Breast epithelium (tissue), 4 donors: ENCODE measurements at places on chromosomes 2 and 18.

- no peaks in the 10 kb centered on the region for H3K36me3 ChIP-seq
- H3K4me3 ChIP-seq: no peak overlapping the region
- no peaks in the 10 kb centered on the region for H3K27me3 ChIP-seq
- H3K27ac ChIP-seq: no peak overlapping the region
- DNase-seq: no peak
- no peaks in the 10 kb centered on the region for H3K4me1 ChIP-seq
These were observed 194.2 kb downstream of the ACKR3 start for GRCh38 chr2:236763857-236764256.

DNA sequence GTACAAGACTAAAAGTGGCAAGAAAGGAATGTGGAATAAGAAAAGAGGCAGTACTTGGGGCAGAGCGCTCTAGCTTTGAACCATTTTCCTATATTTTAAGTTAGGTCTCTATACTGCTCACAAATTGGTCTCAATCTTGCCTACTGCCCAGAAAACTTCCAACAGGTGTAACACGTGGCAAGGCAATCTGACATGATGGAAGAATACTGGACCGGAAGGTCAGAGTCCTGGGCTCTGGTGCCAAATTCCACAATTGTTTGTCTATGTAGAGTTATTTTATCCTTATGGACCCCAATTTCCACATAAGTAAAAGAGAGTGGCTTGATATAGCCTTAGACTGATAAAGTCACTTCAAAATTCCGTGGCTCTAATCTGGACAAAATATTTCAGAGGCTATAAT is 28.9 kb downstream of the NHEJ1 start:
- H3K27ac ChIP-seq: no peak overlapping the region
- no peak overlapping the region for H3K4me3 ChIP-seq
- H3K36me3 ChIP-seq: no peaks in the 10 kb centered on the region
- no peaks in the 10 kb centered on the region for H3K27me3 ChIP-seq
- no peak for DNase-seq
- no peaks in the 10 kb centered on the region for H3K4me1 ChIP-seq

DNA sequence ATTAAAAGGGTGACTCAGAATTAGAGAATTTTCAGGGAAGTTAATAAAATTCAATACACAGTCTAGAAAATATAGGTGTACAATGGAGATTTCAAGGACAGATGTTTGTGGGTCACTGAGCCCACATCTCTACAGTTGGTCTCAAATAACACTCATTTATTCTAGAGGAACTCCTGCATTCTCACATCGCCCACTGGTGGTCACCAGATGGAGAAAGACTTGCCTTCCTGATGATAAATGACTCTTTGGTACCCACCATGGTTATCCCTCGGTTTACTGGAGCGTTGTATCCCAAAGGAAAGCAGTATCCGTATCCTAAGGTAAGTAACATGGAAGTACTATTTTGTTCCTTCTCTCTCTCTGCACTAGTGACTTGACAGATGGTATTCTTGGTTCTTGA is 1297.1 kb downstream of the DPP10 start:
- H3K27ac ChIP-seq: no peak overlapping the region
- H3K4me1 ChIP-seq: no peaks in the 10 kb centered on the region
- no peaks in the 10 kb centered on the region for H3K36me3 ChIP-seq
- H3K27me3 ChIP-seq: no peaks in the 10 kb centered on the region

- DNase-seq: no peak
- H3K27me3 ChIP-seq: no peaks in the 10 kb centered on the region
- H3K36me3 ChIP-seq: no peaks in the 10 kb centered on the region
- peaks cover 5% of the 10 kb centered on the region for H3K4me1 ChIP-seq
- no peak overlapping the region for H3K4me3 ChIP-seq
- H3K27ac ChIP-seq: no peak overlapping the region
These were observed 5.1 kb upstream of the MALT1 start for GRCh38 chr18:58666176-58666575.

- H3K36me3 ChIP-seq: no peaks in the 10 kb centered on the region
- no peak overlapping the region for H3K4me3 ChIP-seq
- no peaks in the 10 kb centered on the region for H3K4me1 ChIP-seq
- no peak overlapping the region for H3K27ac ChIP-seq
- no peak for DNase-seq
- H3K27me3 ChIP-seq: no peaks in the 10 kb centered on the region
These were observed 191.7 kb upstream of the ALKAL2 start for GRCh38 chr2:479490-480176.

GRCh38 chr18:5388896-5389295 is 93.4 kb upstream of the ZBTB14 start:
- no peak overlapping the region for H3K4me3 ChIP-seq
- no peaks in the 10 kb centered on the region for H3K27me3 ChIP-seq
- no peak for DNase-seq
- no peaks in the 10 kb centered on the region for H3K4me1 ChIP-seq
- no peaks in the 10 kb centered on the region for H3K36me3 ChIP-seq

GRCh38 chr2:163417596-163418337 is 318.0 kb downstream of the FIGN start:
- no peak overlapping the region for H3K27ac ChIP-seq
- no peak for DNase-seq
- H3K36me3 ChIP-seq: no peaks in the 10 kb centered on the region
- no peak overlapping the region for H3K4me3 ChIP-seq
- H3K27me3 ChIP-seq: no peaks in the 10 kb centered on the region
- H3K4me1 ChIP-seq: no peaks in the 10 kb centered on the region

DNA sequence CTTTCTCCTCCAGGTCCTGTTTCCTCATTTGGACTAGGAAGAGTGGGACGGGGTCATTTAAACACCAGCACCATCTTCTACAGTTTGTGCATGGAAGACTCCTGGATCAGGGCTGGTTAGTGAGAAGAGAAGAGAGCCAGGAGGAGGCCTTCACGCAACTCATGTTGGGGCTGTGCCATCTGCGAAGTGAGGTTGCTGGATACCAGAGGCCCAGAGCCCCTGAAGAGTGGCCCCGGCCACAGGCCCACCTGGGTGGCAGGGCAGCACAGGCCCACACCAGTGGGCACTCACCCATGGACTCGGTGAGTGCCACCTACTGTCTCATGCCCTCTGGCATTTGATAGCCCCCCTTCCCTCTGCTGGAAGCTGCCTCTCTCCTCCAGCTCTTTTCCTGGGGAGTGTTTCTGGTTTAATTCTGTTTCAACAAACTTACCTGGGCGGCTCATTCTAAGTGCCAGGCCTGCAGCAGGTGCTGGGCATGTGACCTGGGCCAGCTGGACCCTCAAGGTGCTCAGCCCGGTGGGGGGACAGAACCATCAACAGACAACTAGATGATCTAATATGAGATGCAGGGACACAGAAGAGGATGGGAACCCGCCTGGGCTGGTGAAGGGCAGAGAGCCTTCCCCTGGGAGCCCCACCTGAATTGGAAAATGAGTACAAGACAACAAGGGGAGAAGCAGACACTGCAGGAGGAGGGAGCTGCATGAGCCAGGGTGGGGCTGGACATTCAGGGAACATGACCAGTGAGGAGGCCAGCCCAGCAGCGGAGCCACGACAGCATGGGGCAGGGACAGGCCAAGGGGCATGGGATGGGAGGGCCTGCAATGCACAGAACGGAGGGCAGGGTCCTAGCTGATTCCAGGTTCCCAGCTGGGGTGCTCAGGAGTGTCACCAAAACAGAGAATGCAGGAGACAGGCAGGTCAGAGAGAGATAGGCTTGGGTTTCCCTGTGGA is 70.6 kb downstream of the MARCO start:
- DNase-seq: no peak
- no peak overlapping the region for H3K4me3 ChIP-seq
- peaks cover 21% of the 10 kb centered on the region for H3K27me3 ChIP-seq
- no peak overlapping the region for H3K27ac ChIP-seq
- no peaks in the 10 kb centered on the region for H3K36me3 ChIP-seq
- H3K4me1 ChIP-seq: no peaks in the 10 kb centered on the region

- H3K27me3 ChIP-seq: no peaks in the 10 kb centered on the region
- no peak overlapping the region for H3K27ac ChIP-seq
- H3K4me3 ChIP-seq: no peak overlapping the region
These were observed 24.9 kb downstream of the CAPN14 start for GRCh38 chr2:31192396-31192795.

GRCh38 chr2:70448041-70448440 is 105.6 kb downstream of the TGFA start:
- H3K4me1 ChIP-seq: no peaks in the 10 kb centered on the region
- no peak for DNase-seq
- H3K27ac ChIP-seq: no peak overlapping the region
- no peak overlapping the region for H3K4me3 ChIP-seq
- H3K36me3 ChIP-seq: no peaks in the 10 kb centered on the region

- no peaks in the 10 kb centered on the region for H3K36me3 ChIP-seq
- H3K27ac ChIP-seq: no peak overlapping the region
- no peaks in the 10 kb centered on the region for H3K4me1 ChIP-seq
- DNase-seq: no peak
- H3K4me3 ChIP-seq: no peak overlapping the region
These were observed 29.9 kb downstream of the C18orf54 start for GRCh38 chr18:54387631-54388030.

DNA sequence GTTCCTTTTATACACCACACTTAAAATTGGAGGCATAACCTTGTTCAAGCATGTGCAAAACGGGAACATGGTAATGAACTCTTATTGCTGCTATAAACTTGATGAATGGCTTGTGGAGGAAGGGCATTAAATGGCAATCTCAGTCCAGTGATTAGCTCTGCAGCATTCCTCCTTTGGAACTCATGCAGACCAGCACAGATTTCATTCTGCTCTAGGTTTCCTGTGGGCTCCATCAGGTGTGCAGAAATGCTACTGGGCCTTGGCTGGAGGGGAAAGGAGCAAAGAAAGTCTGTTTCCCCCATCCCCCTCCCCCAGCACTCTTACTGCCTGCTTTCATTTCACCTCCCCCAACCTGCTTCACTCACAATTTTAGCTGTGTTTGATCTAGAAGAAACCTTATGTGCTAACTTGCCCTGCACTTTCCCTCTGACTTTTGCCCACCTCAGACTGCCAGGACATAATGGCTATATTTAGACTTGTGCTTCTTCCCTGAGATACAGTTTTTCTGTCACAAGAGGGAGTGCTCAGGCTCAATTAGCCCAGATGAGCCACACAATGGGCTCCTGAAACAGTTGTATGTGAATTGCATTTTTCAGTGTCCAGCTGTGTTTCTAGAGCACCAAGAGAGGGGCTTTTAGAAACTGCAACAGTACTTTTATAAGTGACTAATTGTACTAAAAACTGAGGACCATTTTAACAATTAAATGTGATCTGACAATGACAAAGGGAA is 109.8 kb downstream of the FSHR start:
- H3K27ac ChIP-seq: no peak overlapping the region
- DNase-seq: no peak
- H3K4me1 ChIP-seq: no peaks in the 10 kb centered on the region
- H3K27me3 ChIP-seq: no peaks in the 10 kb centered on the region
- no peak overlapping the region for H3K4me3 ChIP-seq
- H3K36me3 ChIP-seq: no peaks in the 10 kb centered on the region

GRCh38 chr2:95266781-95267430 is 7.3 kb upstream of the PROM2 start:
- DNase-seq: no peak
- no peak overlapping the region for H3K4me3 ChIP-seq
- H3K27ac ChIP-seq: no peak overlapping the region
- no peaks in the 10 kb centered on the region for H3K36me3 ChIP-seq
- no peaks in the 10 kb centered on the region for H3K27me3 ChIP-seq
- H3K4me1 ChIP-seq: no peaks in the 10 kb centered on the region

- H3K4me3 ChIP-seq: no peak overlapping the region
- no peaks in the 10 kb centered on the region for H3K4me1 ChIP-seq
- H3K36me3 ChIP-seq: no peaks in the 10 kb centered on the region
- no peaks in the 10 kb centered on the region for H3K27me3 ChIP-seq
- no peak overlapping the region for H3K27ac ChIP-seq
These were observed 66.1 kb downstream of the C18orf63 start for GRCh38 chr18:74381621-74382295.

DNA sequence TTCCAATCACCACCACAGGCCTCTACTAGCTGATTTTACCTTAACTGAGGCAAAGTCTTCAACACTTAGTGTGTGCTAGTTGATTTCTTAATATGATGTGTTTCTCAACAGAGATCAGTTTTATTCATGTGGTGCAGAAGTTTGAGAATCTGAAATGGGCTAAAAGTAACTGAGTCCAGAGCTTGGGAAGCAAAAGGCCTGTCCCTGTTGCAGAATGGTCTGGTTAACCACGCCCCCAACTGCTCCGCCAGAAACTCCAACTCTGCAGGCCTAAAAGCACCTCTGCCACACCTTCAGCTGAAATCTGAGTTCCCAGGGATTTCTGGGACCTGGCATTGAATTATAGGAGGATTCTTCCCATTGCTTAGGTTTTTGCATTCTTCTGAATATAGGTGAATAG is 44.9 kb downstream of the TWIST2 start:
- H3K36me3 ChIP-seq: no peaks in the 10 kb centered on the region
- no peak for DNase-seq
- peaks cover 3% of the 10 kb centered on the region for H3K4me1 ChIP-seq
- no peak overlapping the region for H3K27ac ChIP-seq
- H3K27me3 ChIP-seq: no peaks in the 10 kb centered on the region

GRCh38 chr2:218263817-218264641 is 3.2 kb downstream of the GPBAR1 start:
- peaks cover 13% of the 10 kb centered on the region for H3K36me3 ChIP-seq
- no peak overlapping the region for H3K27ac ChIP-seq
- no peaks in the 10 kb centered on the region for H3K27me3 ChIP-seq
- no peak overlapping the region for H3K4me3 ChIP-seq

- H3K27me3 ChIP-seq: no peaks in the 10 kb centered on the region
- H3K27ac ChIP-seq: no peak overlapping the region
- no peaks in the 10 kb centered on the region for H3K36me3 ChIP-seq
- H3K4me1 ChIP-seq: no peaks in the 10 kb centered on the region
- DNase-seq: no peak
- H3K4me3 ChIP-seq: no peak overlapping the region
These were observed 28.7 kb upstream of the HNRNPA3 start for GRCh38 chr2:177183860-177184259.

DNA sequence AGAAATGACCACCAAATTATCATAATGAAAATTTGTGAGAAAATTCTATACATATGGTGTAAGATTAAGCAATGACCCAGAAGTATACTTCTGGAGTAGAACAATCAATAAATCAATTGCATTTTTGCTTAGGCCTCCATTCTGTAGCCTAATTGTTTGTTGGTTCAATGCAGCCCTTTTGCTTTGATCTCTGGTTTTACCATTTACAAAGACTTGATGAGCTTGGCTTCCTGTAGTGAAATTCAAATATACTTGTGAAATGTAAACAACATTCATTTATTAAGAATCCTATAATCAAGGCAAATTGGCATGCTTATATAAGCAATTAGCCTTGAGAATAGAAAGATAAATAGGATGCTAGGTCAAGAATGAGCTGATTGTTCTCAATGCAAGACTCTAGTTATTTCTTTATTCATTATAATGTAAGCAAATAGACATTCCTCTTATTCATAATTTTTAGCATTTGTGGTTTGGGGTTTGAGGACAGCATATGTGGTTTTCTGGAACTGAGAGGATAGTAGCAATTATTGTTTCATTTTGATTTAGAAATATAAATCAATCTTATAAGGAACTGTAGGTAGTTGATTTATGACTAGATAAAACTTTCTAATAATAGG is 9.7 kb downstream of the FMNL2 start:
- H3K27ac ChIP-seq: no peak overlapping the region
- H3K4me3 ChIP-seq: no peak overlapping the region
- DNase-seq: no peak
- no peaks in the 10 kb centered on the region for H3K27me3 ChIP-seq
- no peaks in the 10 kb centered on the region for H3K36me3 ChIP-seq
- no peaks in the 10 kb centered on the region for H3K4me1 ChIP-seq

GRCh38 chr2:30300456-30301221 is 69.3 kb downstream of the LBH start:
- H3K27me3 ChIP-seq: no peaks in the 10 kb centered on the region
- H3K4me3 ChIP-seq: no peak overlapping the region
- H3K27ac ChIP-seq: no peak overlapping the region
- DNase-seq: no peak
- H3K4me1 ChIP-seq: no peaks in the 10 kb centered on the region
